ENCODE measurements at places on chromosomes 4 and X.

DNA sequence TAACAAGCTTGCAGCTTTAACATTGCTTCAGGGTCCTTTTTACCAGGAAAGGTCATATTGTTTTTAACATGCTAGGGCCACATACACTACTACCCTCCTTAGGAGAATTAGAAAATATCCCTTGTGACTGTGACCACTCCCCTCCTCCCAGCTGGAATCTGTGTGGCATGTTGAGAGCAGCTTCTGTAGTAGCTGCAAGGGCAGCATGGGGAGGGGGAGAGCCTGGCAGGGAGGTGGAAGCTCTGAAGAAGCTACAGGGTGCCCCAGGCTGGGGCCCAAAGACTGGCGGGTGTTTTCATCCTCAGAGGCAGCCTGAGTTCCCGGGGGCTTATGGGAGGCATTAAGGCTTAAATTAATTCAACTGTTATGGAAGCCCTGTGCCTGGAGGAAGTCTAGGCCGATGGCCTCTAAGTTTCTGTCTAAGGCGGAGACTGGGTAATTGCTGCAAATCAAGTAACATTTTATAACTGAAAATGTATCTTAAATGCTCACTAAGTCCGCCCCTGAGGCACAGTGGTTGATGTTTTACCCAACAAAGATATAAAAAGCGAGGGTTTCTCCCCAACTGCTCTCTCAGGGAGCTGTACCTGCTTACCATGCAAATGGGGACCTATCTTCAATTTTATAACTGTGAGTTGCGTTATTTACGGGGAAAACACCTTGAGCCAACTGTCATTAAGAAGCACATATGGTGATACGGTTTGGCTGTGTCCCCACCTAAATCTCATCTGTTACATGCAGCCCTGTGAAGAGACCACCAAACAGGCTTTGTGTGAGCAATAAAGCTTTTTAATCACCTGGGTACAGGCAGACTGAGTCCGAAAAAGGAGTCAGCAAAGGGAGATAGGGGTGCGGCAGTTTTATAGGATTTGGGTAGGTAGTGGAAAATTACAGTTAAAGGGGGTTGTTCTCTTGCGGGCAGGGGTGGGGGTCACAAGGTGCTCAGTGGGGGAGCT is 37.4 kb upstream of the STS start:
- no peak for DNase-seq

GRCh38 chr4:81466841-81467671 is 4.7 kb downstream of the RASGEF1B start:
- DNase-seq, result peak; percentile 84

DNA sequence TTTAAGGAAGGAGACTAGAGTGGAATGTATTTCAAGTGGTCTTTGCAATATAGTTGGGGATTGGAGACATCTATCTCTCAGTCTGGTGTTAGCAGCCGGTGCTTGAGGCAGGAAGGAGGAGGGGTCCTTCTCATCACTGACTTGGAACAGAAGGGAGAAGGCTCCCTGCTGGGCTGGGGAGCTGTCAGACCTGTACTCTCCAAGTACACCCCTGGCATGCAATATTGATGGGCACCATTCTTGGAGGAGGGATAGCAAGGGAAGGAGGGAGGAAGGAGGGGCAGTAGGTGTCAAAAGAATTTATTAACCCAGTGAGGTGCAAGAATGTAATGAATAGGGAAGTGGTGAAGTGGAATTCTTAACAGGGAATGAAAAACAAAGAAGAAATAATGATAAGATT is 338.8 kb downstream of the UNC5C start:
- no peak for DNase-seq

DNA sequence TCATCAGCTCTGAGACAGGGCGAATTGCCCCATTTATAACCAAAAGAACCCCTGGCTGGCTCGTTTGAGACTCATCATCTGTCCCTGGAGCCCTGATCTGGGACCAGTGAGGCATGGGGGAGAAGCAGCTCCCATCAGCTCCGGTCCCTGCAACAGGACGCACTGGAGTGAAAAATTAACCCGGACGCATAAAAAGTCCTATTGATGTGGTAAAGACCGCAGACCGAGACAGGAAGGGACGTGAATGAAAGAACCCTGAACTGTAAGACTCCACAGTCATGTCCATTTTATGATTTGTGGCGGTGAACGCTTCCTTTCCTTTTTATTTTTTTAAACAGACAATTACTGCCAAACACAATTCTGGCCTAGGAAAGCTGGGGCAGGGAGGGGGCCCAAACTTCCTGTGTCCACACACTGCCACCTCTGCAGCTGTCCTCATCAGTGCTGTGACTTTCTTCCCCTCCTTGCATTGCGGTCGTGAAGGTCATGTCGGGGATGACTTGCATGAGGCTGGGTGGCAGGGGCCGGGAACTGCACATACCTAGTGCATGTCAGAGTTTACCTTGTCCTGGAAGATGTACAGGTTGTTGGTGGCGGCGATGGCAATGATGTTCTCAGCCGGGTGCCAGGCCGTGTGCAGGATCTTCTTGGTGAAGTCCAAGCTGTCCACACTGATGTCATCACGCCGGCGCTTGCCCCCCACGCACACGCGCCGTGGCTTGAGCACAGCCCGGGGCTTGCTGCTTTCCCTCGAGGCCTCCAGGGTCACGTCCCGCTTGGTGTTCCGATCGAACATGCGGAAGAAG is 53.3 kb downstream of the WFS1 start:
- DNase-seq, result no peak

- DNase-seq, result no peak
These were observed 4.0 kb downstream of the LDB2 start for GRCh38 chr4:16894406-16894805.

- no peak for DNase-seq
These were observed 80.8 kb upstream of the BMPR1B start for GRCh38 chr4:94676970-94677369.

GRCh38 chr4:12110627-12111026 is 681.9 kb upstream of the HS3ST1 start:
- no peak for DNase-seq

DNA sequence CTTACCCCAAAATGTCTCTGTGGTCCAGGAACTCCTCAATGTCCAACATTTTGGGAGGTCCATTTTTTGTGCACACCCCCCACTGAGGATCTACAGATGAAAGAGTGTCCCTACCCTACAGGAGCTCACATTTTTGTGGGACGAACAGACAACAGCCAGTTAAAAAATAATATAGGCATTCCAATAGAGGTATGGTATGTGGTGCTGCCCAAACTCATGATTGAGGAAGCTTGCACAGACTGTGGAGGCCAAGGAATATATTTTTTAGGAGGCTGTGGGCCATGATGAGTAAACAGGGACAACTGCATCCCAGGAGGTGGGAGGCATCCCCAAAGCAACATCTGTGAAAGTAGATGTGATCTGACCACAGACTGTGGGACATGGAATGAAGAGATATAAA is 181.0 kb upstream of the HCCS start:
- DNase-seq, result no peak

DNA sequence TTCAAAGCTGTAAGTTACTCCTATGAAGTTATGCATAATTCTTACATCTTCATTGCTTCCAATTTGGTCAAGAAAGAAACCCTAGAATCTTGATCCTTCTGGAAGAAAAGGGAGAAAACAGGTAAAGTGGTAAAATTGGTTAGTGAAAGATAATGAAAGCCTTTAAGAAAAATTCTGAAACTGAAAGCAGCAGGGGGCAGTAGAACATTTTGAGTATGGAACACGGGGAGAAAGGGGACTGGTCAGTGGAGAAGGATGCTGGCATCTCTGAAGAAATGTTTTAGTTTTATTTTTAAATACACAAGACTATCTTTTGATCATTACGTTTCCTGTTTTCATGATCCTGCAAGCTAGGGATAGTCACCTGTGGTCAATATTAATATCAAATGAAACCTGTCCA is 54.3 kb downstream of the SLIT2 start:
- DNase-seq, result no peak

DNA sequence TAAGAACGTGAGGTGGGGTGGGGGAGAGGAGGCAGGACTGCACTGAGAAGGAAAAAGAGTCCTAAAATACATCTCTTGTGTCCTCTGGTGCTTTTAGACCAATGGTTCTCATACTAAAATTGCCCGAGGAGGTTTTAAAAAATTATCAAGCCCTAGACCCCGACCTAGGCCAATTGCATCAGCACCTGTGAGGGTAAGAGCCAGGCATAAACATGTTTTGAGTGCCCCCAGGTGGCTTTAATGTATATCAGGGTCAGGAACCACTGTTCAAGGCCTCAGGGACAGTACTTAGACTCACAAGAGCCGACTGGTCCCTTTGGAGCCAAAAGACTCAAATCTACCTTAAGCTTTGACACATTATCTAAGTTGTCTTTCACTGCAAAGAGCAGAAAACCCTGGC is 37.5 kb upstream of the TMEM150C start:
- no peak for DNase-seq

GRCh38 chr4:176729489-176729888 is 63.2 kb downstream of the VEGFC start:
- DNase-seq, result no peak

DNA sequence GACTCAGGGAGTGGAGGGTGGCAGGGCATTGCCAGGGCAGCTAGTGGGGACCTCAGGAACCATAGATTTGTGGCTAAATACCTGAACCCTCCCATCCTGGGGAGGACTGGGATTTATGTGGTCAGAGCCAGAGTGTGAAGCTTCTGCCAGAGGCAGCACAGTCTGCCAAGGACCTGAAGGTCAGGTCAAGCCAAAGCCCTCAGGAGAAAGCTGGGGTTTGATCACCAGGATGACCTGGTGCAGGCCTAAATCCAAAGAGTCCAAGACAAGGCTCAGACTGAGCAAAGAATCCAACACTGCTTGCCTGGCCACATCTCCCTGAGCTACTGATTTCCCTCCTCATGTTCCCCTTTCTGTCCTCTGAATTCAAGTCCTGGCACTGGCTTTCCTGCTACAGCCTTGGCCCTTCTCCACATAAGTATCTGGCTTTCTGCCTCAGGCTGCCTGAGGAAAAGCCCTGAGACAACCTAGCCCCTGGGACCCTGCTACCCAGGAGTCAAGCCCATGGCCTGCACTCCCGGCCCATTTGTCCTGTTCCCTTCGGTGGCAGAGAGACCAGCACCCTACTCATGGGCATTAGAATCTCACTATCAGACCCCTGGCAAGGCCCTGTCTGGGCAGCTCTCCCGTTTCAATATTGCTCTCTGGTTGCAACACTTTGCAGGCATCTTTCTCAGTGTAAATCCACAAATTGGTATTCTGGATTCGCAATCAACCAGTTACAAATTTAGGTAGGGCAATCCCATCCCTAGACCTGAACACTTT is 39.3 kb upstream of the SLC25A43 start:
- DNase-seq, result no peak

DNA sequence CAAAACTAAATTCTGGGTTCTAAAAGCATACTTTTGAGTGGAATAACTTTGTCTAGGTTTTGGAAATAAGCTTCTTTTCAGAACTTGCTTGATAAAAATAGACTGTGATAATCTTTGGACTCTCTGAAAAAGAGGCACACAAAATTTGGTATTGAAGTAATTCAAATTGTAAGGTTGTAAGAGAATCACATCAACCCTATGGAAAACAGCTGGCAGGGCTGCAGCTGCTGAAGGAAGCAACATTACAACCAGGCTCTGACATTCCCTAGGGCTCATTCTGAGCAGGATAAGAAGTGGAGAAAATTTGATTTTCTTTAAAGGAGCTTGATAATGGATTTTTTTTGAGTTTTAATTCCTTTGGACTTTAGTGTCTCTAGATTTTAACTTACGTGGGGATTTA is 147.6 kb downstream of the FSTL5 start:
- no peak for DNase-seq

GRCh38 chrX:95291561-95291960 is 1393.1 kb upstream of the DIAPH2 start:
- DNase-seq, result no peak

DNA sequence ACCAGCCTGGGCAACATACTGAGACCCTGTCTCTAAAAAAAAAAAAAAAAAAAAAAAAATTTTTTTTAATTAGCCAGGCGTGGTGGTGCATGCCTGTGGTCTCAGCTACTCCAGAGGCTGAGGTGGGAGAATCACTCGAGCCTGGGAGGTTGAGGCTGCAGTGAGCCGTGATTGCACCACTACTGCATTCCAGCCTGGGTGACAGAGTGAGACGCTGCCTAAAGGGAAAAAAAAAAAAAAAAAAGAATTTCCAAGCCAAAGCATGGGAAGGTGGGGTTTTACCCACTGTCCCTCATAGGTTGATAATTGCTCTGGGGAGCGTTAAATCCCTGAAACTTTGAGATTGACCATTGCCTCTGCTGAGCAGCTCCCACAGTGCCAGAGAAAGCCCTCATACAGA is 427.5 kb downstream of the BCOR start:
- DNase-seq, result no peak

- no peak for DNase-seq
These were observed 222.8 kb downstream of the FRMPD4 start for GRCh38 chrX:12360986-12361598.

DNA sequence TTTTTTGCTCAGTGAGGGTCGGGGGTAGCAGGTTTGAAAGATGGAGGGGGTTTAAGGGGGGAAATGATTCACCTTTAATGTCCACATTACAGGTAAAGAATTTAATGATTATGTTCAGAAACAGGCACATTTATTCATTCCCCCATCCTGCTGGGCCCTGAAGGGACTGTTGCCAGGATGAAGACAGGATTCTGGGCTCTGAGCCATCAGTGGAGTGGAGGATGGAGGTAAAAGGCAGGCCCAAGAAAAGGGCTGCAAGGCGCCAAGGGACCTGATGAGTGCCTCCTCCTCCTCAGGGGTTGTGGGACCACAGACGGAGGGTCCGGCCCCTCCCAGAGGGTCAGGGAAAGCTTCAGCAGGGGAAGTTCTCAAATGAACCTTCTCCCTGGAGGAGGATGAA is 40.4 kb upstream of the PROM1 start:
- DNase-seq, result no peak

All from CD4-positive, alpha-beta T cell treated with Interleukin-2 at 100 ng/mL for 4 hours (primary cell).